IMR-90 (cell line): ENCODE measurements at places on chromosomes 16 and 17. TPM values are rescaled to one million over a fixed set of nuclear protein-coding genes. Genes with fewer than 3 reads are reported as not detected.

The TP53TG3B gene
- not detected in 2 replicates for polyA plus RNA-seq

DNA sequence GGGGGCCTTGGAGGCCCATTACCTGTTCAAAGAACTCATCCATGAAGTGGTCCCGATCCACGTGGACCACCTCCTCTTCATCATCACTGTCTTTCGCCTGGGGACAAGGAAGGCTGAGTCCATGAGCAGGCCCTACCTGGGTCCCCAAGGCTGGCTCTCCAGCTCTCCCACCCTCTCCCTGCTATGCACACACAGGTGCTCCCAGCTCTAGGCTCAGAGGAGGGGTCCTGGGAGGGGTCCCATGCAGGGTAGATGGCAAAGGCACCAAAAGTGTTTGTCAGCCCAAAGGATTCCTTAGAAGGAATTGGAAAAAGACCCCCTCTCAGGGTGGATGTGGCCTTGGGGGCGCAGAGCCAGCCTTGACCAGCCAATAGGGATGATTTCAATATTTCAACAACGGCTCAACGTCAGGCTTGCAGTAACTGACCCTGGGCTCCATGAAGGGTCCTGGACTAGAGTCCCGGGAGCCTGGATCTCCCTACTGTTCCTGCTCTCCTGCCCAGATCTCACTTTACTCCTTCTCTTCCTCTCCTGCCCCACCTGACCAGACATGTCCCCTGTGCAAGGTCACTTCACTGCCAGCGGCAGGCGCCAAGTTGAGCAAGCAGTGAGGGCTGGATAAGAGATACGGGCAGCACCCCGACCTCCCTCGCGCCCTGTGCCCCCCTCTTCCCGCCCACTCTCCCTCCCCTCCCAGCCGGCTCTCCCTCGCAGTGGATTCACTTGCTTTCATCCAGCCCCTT is 8.8 kb downstream of the STX1B start:
- no peak for DNase-seq

The KRTAP4-1 gene
- not detected in 2 replicates for polyA plus RNA-seq

DNA sequence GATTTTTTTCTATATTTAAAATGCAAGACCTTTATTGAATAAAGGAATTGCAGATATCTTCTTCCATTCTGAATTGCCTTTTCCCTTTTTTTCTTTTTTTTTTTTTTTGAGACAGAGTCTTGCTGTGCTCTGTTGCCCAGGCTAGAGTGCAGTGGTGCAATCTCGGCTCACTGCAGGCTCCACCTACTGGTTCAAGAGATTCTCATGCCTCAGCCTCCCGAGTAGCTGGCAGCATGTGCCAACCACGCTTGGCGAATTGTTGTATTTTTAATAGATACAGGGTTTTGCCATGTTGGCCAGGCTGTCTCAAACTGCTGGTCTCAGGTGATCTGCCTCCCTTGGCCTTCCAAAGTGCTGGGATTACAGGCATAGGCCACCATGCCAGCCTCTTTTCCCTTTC is 151.5 kb downstream of the CEP112 start:
- no peak for DNase-seq

The SLFN13 gene
- 1.4 and 1.7 TPM in 2 replicates for polyA plus RNA-seq

DNA sequence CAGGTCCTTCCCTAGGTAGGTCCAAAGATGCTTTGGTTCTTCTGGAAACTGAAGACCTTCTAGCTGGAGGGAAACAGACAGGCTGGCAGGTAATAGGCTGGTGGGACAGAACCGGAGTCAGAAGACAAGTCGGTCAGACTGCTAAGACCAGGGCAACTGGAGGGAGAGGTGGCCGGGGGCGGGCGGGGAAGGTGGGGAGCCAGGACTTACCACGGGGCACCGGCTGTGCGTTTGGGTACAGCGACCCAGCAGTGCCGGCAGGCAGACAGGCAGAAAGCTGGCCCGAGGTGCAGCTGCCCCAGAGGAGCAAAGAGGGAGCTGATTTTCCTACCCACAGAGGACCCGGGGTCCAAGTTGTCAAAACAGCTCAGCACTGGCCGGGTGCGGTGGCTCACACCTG is 575 bp downstream of the SLC52A1 start:
- no peak for DNase-seq

- no peak for DNase-seq
These were observed 53.7 kb upstream of the RPL38 start for GRCh38 chr17:74149597-74150427.

The TEKT5 gene
- 0.17 and 0.26 TPM in 2 replicates for polyA plus RNA-seq

DNA sequence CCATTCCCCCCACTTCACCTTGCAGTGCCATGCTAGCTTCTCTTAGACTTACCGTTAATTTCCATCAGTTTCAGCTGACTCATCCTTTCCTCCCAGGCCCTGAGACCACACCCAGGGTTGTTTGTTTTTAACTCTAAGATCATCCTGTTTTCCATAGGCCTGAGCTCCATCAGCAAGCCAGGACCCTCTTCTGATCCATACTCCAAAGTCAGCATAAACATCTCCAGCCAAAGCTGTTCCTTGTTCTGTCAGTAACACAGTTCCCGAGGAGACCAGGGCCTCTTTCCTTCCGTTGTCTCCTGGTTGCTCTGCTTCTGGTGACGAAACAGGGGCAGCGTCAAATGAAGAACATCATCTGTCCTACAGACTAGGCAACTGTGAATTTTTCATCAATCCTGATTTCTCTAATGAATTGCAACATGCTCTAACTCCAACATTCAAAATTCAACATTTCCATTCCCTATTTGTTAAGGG is 83.8 kb upstream of the HNF1B start:
- DNase-seq, result peak; percentile 28
